ENCODE measurements at places on chromosomes 1 and 21.

DNA sequence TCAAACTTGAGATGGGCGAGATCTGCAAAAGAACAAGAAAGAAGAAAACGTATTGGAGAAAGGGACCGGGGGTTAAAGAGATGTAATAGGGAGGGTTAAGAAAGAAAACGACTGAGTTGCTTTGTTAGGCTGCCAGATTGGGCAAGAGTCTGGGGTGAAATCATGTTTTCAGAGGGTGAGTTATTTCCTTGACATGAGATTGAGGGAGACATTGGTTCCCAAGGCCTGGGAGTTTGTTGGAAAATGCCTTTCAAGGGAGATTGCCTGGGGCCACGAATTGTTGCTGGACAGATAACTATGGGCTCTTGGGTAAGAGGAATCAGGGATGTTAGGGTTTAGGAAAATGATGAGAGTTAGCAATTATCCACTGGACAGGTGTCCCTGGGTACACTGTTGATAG, 776 bp upstream of the CADM3 start:
- no peak for DNase-seq

GRCh38 chr1:225763716-225764548, 13.7 kb upstream of the SRP9 start:
- DNase-seq: no peak

DNA sequence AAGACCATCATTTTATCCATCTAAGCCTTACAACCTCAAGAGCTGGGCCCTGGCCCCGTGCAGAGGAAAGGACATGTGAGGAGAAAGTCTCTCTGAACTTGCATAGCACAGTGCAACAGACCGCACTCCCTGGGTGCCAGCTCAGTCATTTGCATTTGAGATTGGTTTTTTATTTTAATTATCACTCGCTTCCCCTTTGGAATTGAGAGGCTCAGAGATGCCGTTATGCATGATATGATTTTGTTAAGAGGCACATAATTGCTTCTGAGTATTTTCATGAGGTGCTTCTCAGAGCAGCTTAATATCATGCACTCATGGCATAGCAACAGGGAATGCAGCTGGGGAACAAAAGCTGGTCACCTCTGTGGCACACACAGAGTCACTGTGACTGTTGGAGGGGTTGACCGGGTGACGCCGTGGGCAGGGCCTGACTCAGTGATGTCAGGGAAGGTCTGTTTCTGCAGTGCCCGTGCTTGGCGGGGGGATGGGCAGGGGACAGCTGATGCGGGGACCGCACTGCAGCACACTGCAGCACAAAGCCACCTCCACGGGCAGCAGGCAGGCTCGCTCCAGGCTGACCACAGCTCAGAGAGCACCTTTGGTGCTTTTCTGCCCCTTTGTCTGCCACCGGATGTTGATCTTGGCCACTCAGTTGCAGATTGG, 43.2 kb upstream of the VAMP3 start:
- no peak for DNase-seq

GRCh38 chr1:107058245-107059032, 2.0 kb downstream of the PRMT6 start:
- DNase-seq: peak; percentile 9

GRCh38 chr1:206792939-206793607, 20.8 kb upstream of the IL10 start:
- no peak for DNase-seq

DNA sequence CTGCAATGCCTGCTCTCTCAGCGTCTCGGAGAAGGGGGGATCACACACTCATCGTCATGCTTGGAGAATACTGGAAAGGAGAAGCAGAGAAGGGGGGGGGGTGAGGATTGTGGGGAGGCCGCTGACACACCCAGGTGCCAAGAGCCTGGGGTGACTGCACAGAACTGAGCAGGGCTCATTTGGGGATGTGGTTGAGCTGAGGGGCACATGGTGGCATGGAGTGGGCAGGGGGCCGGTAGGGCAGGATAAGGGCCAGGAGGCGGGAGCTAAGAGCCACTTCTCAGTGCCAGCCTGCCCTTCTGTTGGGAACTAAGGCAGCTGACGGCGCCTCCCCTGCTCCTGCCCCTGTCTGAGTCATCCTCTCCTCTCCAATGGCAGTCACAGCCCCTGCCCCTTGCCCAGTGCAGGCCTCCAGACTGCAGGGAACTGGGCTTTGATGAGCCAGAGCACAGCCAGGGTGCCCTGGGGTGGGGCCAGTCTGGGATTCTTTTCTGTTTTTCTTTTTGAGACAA, 27.2 kb downstream of the MRPL37 start:
- no peak for DNase-seq

GRCh38 chr21:35512346-35512745, 463.2 kb upstream of the RUNX1 start:
- no peak for DNase-seq

- DNase-seq: no peak
Measured at GRCh38 chr21:46116776-46117585, 19.1 kb downstream of the COL6A2 start.

DNA sequence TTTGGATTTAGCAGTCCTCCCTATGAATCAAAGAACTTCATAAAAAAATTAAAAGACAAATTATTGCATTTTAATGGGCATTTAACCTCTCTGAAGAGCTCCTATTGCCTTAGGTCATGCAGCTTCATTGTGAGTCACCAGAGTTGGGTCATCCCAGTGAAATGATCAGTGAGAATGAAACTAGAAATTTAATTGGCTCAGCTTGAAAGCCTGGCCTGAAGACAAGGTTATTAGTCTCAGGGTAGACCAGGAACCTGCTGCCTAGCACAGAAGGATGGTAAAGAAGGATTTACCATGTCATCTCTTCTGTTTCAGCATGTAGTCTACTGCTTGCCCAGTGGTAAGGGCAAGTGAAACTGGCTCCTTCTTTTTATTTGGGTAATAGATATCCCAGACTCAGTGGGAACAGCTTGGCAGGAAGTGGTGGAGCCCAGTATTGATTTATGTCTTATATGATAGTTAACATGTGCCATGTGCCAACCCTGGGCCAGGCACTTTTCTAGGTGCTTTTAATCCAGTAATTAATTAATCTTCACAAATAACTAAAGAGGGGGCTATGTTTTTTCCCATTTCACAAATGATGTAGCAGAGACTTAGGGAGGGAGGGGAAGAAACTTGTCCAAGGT, 23.6 kb downstream of the LAMC2 start:
- peak; percentile 58 for DNase-seq

DNA sequence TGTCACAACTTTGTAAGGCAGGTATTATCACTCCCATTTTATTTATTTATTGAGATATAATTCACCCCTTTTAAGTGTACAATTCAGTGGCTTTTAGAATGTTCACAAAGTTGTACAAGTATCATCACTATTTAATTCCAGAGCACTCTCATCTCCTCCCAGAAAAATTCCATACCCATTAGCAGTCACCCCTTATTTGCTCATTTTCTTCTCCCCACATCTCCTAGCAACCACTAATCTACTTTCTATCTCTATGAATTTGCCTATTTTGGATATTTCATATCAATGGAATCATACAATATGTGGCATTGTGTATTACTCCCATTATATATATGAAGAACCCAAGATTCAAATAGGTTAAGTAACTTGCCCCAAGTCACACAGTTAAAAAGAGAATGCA, 7.0 kb downstream of the DSTYK start:
- no peak for DNase-seq

- no peak for DNase-seq
Measured at GRCh38 chr21:15149600-15150224, 84.9 kb upstream of the NRIP1 start.

GRCh38 chr1:156053768-156054499, at the start of gene UBQLN4:
Gene UBQLN4, minus strand, starts transcription at chr1:156053798. Its CDS starts 97 bp downstream, at chr1:156053701.
- DNase-seq: peak; percentile 94

- no peak for DNase-seq
Measured at GRCh38 chr1:165490175-165490574, 45.2 kb upstream of the RXRG start.

- DNase-seq: no peak
Measured at GRCh38 chr1:43008115-43009060, 49.7 kb upstream of the SLC2A1 start.

DNA sequence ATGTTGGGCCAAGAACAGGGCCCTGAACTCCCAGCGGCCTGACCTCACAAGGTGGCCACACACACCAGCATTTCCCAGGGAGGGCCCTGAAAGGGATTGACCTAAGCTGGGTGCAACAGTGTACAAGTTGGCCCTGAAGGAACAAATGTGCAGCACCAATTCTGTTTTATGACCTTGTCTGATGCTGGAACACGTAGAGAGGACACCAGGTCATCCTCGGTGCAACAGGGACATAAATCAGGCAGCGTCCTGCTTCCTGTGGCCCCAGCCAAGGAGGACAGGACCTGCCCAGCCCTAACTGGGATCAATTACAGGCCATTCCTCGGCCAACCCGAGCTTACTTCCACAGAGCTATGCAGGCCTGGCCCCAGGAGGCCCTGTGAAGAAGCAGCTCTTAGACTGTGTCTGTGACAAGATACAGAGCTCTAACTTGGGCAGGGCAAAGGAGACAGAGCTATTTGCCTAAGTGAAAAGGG, 12.8 kb upstream of the PHC2 start:
- DNase-seq: no peak

GRCh38 chr1:233410906-233411305, 83.4 kb downstream of the MAP3K21 start:
- DNase-seq: no peak

- DNase-seq: peak; percentile 10
Measured at GRCh38 chr1:70528590-70529333, 117.7 kb downstream of the CTH start.

DNA sequence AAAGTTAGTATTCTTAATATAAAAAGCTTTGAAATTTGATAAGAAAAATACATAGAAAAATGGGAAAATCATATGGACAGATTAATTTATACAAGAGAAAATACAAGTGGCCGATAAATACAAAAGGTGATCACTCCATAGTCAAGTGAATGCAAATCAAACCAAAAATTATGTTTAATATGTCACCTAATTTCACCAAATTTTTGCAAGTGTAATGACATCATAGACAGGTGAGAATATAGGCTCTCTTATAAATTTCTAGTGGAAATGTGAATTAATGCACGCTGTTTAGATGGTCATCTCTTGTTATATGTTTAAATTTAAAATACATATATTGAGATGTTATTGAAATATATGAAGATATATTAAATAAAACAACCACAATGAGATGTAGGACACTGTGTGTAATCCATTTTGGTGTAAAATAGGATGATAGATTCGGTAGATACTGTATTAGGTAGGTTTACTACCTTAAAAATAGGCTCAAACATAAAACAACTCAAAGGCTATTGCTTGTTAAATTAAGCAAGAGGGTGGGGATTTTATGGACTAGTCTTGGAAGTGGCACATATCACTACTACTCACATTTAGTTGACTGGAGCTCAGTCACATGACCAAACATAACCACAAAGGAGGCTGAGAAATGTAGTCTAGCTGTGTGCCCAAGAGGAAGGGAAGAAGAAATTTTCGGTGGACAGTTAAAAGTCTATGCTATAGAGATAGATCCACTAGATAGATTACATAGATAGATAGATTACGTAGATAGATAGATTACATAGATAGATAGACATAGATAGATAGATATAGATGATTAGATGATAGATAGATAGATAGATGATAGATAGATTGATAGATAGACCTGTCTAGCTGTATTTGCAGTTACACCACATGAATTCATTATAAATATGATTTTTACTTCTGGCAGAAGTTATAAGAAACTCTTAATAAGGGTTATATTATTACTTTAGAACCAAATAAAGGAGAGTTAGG, 9.2 kb downstream of the INSL5 start:
- no peak for DNase-seq

GRCh38 chr21:31273278-31273677, 70.8 kb downstream of the TIAM1 start:
- DNase-seq: peak; percentile 40

- no peak for DNase-seq
Measured at GRCh38 chr1:31790641-31791091, 25.2 kb downstream of the SPOCD1 start.

- DNase-seq: no peak
Measured at GRCh38 chr21:37193006-37193405, 74.1 kb downstream of the VPS26C start.

DNA sequence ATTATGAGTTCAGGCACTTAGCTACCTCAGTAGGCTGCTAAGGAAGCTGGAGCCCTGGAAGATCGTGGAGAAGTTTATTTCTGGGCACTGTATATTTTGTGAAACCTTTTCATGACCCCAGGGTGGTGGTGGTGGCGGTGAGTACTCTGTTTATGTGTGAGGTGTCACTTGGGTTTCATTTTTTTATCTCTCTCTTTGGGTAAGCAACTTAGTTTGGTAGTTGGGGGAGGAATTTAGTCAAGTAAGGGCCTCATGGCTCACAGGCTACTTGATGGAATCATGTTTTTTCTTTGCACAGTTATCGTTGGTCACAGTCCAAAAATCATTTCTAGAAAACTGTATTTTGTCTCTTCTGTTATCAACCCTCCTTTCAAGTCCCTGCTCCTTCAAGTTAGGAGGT, 33.9 kb downstream of the C1orf141 start:
- DNase-seq: no peak

- no peak for DNase-seq
Measured at GRCh38 chr1:17485281-17485680, 45.8 kb upstream of the RCC2 start.

DNA sequence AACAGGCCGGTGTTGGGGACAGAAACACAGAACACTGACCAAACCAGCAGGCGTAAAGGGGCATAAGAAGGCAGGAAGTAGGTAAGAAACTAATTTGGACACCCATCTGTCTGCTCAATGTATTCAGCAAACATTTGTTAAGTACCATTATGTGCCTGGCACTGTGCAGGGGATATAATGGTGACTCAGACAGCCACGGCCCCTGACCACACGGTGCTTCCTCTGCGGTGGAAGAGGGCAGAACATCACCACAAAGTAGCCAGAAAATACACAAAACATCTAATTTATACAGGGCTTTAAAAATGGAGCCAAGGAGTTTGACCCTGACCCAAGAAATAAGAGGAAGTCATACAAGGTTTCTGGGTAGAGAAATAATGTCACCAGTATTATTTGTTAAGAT, 12.9 kb downstream of the DNAJC11 start:
- peak; percentile 36 for DNase-seq

DNA sequence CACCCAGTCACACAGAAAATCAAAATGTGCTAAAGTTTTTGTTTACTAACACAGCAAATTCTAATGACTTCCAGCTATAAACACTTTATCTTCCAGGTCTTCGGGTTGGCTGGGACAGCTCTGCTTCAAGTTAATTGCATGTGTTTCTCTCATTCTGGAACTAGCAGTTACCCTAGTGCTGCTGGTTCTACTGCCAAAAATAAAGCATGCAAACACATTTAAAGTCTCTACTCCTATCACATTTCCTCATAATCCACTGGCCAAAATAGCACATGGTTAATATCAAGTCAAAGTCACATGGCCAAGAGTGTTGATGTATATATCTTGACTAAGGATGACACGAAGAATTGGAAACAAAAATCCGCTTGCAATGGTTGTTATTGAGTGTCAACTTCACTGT, 973.1 kb upstream of the ADGRL2 start:
- DNase-seq: no peak

All from activated CD4-positive, alpha-beta T cell treated with anti-CD3 and anti-CD28 coated beads, Interleukin-2, Interleukin-6, amounts not matched to agents 100 ng/mL and 50 ng/mL, durations not matched to agents 16 hours and 8 hours (primary cell).